Suppressor macrophage treated with lipopolysaccharide for 4 hours (primary cell): ENCODE measurements at places on chromosomes 1 and 21.

DNA sequence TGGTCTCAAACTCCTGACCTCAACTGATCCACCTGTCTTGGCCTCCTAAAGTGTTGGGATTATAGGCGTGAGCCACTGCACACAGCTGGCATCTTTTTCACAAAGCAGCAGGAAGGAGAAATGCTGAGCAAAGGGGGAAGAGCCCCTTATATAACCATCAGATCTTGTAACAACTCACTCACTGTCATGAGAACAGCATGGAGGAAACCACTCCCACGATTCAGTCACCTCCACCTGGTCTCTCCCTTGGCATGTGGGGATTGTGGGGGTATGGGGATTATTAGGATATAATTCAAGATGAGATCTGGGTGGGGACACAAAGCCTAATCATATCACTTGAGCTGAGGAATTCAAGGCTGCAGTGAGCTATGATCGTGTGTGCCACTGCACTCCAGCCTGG is 3.0 kb upstream of the MFSD2A start:
- DNase-seq = no peak

GRCh38 chr1:115266729-115267421 is 71.2 kb downstream of the NGF start:
- DNase-seq = no peak

DNA sequence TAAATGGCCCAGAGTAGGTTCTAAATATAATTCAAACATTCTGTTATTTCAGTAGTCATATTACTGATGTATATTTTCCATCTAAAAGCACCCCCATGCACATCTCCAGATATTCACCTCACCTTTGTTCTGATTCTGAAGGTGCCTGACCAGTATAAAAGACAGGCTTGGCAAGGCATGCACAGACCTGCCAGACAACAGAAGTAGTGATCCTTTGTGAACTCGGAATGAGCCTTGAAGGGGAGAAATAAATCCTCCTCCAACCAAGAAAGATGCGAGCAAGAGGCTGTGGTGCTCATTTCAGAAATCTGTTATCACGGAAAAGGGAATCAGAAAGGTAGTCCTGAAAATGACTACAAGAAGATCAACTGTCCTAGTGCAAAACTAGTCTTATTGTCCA is 287.3 kb downstream of the VAV3 start:
- no peak for DNase-seq

- no peak for DNase-seq
Observed at GRCh38 chr1:56585985-56586384, 6.6 kb upstream of the PLPP3 start.

DNA sequence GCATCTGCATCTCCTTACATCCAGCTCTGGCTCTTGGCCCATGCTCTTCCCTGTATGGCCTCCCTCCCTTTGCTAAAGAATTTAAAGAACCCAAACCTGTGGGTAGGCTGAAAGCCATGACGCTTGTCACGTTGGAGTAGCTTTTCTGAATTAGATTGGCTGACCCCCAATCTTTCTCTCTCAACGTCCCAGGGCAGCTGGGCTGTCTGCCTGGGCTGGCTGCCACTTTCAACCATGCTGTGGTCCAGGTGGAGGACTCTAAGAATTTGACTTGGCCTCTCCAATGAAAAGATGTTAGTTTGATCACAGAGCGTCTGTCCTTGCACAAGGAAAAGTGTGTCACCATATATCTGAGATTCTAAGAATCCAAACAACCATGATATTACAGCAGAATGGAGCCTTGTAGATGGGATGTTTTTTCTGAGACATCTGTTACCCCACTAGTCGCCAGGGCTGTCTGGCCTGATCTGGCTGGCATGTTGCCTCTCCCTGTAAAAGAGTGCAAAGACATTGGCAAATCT is 6.5 kb upstream of the IGSF3 start:
- DNase-seq = no peak

GRCh38 chr1:59041646-59042277 is 255.1 kb upstream of the FGGY start:
- DNase-seq = peak; percentile 64

GRCh38 chr1:177106614-177107365 is 57.7 kb downstream of the ASTN1 start:
- no peak for DNase-seq

- DNase-seq = no peak
Observed at GRCh38 chr1:159980076-159980475, 26.0 kb upstream of the SLAMF9 start.

DNA sequence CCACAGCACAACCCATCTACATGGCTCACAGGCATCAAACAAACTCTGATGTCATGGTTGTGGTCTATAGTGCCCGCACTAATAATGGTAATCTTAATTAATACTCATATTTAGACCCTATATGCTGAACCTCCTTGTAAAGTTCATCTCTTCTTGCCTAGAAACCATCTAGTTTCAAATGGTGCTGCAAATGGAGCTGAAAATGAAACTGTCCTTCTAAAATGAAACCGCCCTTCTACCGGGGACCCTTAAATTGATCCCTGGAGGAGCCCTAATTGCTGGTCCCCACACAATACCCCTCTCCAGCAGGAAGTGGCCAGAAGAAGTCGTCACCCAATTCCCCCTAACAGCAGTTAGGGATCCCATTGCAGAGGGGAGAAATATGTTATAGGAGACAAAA is 612.6 kb downstream of the MRPL39 start:
- DNase-seq = no peak
